Testis (tissue), 5 donors: ENCODE measurements at places on chromosomes 4 and X. TPM values are rescaled to one million over a fixed set of nuclear protein-coding genes. Genes with fewer than 3 reads are reported as not detected.

DNA sequence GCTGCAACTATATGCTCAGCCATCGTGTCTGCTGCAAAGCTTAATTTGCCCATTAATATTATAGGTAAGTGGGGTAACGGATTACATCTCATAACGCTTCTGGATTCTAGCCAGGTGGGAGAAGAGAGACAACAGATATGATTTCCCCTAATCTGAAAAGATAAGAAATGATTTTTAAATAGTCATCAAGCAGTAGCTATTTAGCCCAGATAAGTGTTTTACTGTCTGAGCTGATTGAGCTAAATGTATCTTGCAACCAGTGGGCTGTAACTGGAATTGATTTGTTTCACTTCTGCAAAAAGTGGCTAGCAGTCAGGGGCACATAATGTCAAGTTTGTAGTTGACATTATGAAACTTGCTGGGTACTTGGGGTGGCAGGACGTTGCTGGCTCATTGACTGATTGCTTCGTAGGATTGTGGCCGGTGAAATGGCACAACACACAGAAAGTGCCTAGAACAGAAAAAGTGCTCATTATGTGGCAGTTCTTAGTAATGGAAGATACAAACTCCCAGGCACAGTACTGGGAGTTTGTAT is 18.5 kb downstream of the LAP3 start:
- no peak for DNase-seq

DNA sequence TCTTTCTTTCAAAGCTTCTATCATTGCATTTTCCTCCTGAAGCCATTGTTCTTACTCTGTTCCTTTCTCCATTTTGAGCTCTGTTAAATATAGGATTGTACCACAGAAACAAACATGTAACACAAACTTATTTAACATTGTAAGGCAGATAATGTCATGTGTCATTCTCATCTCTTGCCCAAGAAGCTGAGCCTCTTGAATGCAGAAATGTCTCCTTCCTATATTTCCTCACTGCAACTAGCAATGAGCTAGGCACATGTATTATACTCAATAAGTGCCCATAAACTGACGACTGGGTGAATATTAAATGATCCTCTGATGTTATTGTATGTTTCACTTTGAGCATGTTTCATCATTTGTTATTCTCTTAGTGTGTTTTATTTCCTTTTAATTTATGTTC is 56.7 kb upstream of the SLC7A11 start:
- no peak for DNase-seq

DNA sequence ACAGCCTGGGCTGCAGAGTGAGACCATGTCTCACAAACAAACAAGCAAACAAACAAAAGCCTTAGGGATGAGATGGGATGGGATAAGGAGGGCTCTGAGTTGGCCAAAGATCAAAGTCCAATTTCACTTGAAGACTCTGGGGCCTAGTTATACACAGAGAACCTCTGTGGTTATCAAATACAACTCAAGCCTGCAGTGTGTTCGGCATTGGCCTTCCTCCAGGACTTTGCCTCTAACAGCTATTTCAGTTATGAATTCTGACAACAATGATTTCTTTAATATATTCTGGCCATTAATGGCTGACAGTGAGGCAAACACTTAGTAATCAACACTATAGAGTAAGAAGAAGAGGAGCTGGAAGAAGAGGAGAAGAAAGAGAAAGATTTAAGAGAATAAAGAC is 171.1 kb downstream of the PDGFRA start:
- DNase-seq: no peak

GRCh38 chr4:83223781-83224180 is 60.8 kb downstream of the COQ2 start:
- no peak for DNase-seq

- no peak for DNase-seq
These were observed 28.1 kb downstream of the FGF2 start for GRCh38 chr4:122854447-122855352.

GRCh38 chrX:129695535-129695934 is 40.8 kb upstream of the APLN start:
- no peak for DNase-seq

- no peak for DNase-seq
These were observed 27.2 kb upstream of the GPR34 start for GRCh38 chrX:41661366-41662095.

DNA sequence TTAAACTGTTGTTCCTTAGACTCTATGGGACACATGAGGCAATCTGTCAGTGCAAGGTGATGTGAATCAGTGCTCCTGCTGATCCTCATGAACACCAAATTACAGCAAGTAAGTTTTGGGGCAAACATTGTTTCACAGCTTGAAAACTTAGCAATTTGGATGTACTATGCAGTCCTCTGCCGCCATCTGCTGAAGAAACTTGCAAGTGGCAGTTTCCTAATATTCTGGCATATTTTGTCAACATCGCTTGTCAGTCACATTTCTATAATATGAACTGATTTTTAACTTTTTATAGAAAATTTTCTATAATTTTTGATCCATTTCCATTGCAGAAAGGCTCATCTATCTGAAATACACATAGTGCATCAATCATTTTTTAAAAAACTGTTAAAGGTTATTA is 56.3 kb downstream of the ZAR1 start:
- DNase-seq: peak; percentile 42

GRCh38 chr4:115969756-115970155 is 856.3 kb upstream of the NDST4 start:
- DNase-seq: no peak

DNA sequence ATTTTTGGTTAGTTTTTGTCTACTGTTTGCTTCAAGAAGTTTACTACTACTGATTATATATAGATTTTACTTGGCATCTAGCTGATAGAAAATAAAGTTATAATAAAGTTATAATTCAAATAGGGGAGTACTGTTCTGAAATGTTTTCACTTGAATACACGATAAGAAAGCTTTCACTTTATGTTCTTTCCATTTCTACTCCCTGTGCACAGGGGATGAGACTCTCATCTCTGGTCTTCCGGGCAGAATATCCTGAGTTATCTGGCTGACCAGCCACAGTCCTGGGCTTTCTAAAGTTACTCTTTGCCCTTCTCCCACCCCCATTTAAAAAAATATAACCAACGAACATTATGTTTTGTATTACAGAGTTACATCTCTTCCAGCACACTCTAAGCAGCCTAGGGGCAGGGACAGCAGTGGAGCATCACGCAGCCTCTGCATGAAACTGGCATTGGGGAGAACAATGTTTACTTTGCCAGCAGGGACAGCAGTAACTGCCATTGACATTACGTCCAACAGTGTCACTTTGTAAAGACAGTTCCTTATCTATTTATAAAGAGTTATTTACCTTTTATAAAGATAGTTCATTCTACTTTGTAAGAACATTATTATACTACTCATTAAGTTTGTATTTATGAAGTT is 64.3 kb downstream of the METTL14 start:
- peak; percentile 63 for DNase-seq

DNA sequence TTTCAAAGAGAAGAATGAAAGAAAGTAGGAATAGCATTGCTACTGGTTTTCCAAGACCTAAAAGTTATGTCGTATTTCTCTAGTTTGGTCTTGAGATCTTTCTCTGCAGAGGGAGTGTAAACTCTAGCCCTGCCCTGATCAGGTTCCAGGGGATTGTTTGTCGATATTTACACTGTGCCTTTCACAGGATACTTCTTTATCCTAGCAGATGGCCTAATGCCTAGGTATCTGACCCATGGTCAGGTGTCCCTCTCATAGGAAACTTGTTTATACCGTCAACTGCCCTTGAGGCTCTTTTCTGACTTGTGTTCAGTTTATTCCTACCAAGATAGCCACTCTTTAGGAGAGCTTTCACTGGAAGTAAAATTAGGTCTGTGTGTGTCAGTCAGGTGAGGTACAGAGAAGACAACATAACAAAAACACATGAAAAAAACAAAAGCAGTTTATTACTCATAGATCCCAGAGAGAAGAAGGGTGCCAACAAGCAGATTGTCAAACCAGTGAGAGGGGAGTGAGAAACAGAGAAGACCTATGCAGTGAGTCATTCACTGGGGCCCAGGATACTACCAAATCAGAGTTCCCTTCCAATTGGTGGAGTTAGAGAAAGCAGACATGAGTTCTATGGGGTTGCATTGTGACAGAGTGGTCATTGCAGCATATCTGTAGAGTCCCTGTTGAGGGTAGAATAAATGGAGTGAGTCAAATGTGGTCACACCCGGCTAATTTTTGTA is 40.6 kb upstream of the THOC2 start:
- no peak for DNase-seq

DNA sequence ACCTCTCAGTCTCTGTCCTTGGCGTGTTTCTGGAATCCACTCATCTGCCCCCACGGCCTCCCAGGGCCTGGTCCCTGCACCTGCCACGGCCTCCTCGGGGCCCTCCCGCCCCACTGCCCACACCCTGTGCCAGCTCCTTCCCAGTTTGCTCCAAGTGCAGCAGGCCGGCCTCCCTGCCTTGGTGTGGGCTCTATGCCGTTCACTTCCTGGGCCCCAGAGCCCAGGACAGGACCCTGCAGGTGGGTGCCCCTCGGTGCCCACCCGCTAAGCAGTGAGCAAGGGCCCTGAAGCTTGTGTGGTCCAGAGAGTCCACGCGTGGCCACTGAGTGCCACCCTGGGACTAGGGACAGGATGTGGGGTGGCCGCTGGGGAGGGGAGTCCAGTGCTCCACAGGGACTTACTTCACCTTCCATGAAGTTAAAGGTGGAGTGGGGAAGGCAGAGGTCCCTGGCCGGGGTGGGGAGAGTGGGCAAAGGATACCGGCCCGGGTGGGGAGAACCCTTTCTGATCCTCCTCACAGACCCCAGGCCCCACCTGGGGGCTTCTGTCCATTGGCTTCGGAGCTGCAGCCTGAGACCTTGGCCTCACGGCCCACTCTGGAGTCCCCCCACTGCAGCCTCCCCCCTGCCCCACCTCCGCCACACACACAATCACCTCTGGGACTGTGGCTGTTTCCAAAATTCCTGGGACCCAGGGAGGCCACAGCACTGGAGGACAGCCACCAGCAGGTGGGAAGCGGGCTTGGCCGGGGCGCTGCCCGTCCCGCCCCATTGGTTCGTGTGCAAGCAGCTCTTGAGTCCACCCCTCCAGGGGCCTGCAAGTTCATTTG is 60.0 kb upstream of the NKX1-1 start:
- no peak for DNase-seq

GRCh38 chrX:116281106-116281505 is 110.6 kb downstream of the AGTR2 start:
- no peak for DNase-seq

DNA sequence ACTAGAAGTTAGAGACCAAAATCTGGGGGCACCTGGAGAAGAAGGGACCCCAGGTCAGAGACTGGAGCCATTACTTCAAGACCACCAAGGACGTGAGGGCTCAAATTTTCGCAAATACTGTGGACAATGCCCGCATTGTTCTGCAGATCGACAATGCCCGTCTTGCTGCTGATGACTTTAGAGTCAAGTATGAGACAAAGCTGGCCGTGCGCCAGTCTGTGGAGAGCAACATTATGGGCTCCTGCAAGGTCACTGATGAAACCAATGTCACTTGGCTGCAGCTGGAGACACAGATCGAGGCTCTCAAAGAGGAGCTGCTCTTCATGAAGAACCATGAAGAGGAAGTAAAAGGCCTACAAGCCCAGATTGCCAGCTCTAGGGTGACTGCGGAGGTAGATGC is 101.2 kb downstream of the NCAPG start:
- DNase-seq: peak; percentile 85

GRCh38 chrX:17052793-17053192 is 106.3 kb downstream of the REPS2 start:
- DNase-seq: no peak

DNA sequence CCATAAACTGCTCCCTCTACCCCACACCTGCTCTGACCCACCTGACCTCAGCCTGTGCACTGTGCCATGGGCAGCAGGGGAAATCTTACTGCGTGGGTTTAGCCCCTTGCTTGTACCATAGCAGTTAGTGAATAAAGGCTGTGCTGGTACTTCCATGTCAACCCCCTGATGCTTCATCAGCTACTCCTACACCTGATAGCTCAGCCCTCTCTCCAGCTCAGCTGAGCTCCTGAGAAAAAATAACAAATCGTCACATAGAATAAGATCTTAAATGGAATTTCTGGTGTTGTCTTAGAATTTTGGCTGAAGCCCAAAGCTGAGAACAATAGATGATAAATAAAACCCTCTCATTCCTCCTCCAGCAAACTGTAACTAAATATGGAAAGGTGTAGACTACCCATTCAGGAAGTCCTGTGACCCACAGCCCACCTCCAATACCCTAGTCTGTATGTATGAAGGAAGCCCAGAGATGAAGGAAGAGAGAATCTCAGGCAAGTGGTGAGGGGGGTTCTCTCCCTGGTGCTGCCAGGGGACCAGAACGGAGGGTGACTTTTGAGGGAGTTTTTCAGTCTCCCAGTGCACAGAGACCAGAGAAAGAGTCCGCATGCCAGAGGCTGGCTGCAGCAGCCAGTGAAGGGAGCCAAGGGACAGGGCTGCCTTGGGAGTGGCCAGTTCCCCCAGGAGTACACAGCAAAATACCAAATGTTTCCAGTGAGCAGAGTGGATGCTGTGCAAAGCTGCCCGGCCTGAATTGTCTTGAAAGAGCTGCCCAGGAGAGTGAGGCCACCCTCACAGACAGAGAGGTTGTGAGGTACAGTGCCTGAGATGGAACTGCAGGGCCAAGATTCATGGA is 227.3 kb downstream of the QDPR start:
- peak; percentile 25 for DNase-seq

GRCh38 chr4:76194325-76194724 is 19.3 kb downstream of the SCARB2 start:
- peak; percentile 50 for DNase-seq

The NHSL2 gene
- polyA plus RNA-seq: 9.5 TPM

The NPY1R gene
- 2.8 TPM for polyA plus RNA-seq

The TMPRSS11A gene
- polyA plus RNA-seq: 0.70 TPM

The MAGED4 gene
- 5.2 TPM for polyA plus RNA-seq

The ZNF185 gene
- polyA plus RNA-seq: 11.1 TPM

The TMPRSS11F gene
- 0.58 TPM for polyA plus RNA-seq

The GALNTL6 gene
- 2.9 TPM for polyA plus RNA-seq

The CABS1 gene
- 80.1 TPM for polyA plus RNA-seq

The SPACA5 gene
- 23.4 TPM for polyA plus RNA-seq

The FAAH2 gene
- polyA plus RNA-seq: 0.51 TPM
